SJSA1 (cell line): ENCODE measurements at places on chromosomes 12 and 14. TPM values are rescaled to one million over a fixed set of nuclear protein-coding genes. Genes with fewer than 3 reads are reported as not detected.

GRCh38 chr14:70317969-70318634 lies 41.4 kb downstream of the COX16 start:
- no peak for DNase-seq

GRCh38 chr14:65847075-65847847 lies 434.7 kb downstream of the FUT8 start:
- DNase-seq, result no peak

GRCh38 chr12:125129179-125129571 lies 63.9 kb downstream of the AACS start:
- no peak for DNase-seq

GRCh38 chr14:65224799-65225198 lies 122.5 kb upstream of the MAX start:
- DNase-seq, result no peak

DNA sequence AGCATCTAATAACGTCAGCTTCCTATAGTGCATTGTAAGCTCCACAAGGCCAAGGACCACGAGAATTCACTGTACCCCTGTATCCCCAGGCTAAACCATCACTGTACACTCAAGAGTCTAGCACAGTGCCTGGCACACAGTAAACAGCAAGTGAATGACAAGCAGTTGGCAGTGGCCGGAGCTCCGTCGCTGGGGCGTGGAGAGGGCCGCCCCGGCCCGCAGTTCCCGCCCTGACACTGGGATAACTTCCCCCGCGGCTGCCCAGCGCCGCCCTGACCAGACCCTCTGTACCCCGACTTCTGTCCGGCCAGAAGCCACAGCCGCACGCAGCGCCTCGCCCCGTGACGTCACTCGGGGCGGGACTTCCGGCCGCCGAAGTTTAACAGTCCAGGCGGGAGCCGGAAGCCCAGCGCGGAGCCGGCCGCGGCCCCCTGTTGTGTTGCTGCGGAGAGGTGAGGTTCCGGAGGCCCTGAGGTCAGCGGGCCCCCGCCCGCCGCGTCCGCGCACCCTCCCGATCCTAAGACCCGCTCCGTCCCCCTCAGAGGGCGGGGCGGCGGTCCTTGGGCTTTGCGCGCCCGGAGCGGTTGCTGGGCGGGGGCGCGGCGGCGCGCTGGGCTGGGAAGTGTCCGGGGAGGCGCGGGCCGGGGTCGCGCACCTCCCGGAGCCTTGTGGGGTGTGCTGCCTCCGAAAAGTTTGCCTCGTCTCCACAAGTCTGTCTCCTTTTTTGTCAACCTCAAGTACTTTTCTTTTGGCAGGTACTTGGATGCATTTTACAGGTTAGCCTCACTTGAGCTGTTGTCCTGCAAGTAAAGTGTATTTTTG lies at the start of gene NEDD1:
TSS of gene NEDD1 (plus strand) at position 409 of the 822 bp plus-strand sequence. CDS start 2,503 bp downstream, outside the sequence.
- DNase-seq, result peak; percentile 89

- DNase-seq, result no peak
Measured at GRCh38 chr14:51209457-51209856, 30.6 kb upstream of the TMX1 start.

DNA sequence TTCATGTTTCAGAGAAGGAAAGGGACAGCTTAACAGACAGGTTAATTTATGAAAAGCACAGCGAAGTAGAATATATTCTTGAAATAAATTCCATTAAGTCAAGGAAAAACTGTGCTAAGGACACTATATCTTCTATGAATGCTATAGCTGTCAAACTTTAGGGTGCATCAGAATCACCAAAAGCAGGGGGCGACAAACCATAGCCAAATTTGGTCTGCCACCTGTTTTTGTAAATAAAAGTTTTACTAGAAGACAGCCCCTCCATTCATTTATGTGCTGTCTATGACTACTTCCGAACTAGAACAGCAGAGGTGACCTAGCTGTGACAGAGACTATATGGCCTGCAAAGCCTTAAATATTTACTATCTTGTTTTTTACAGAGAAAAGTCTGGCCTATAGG lies 25.9 kb downstream of the PPP4R3A start:
- no peak for DNase-seq

DNA sequence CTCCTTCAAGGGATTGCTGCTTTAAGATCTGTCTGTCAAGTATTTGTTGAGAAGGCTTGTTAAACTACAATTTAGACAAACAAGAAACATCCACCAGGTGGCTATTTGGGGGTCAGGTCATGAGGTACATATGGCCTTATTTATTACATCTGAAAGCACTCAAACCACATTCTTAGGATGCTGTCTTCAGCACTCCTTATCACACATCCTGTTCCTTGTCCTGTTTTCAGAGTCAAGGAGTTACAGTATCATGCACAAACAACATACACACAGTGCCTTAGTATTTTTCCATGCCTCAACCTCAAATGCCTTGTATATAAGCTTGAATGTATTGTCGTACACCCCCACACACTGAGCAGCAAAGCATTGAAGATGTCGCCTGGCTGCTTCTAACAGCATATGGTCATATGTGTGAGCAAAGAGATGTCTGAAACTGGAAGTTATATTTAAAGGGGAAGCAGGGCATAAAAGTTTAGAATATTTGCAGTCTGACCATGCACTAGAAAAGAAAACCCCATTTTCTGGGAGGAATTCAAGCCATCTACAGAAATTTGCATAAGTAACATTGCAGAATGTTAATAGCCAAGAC lies 83.8 kb downstream of the KCNMB4 start:
- no peak for DNase-seq

GRCh38 chr12:84638811-84639368 lies 273.7 kb downstream of the SLC6A15 start:
- no peak for DNase-seq

DNA sequence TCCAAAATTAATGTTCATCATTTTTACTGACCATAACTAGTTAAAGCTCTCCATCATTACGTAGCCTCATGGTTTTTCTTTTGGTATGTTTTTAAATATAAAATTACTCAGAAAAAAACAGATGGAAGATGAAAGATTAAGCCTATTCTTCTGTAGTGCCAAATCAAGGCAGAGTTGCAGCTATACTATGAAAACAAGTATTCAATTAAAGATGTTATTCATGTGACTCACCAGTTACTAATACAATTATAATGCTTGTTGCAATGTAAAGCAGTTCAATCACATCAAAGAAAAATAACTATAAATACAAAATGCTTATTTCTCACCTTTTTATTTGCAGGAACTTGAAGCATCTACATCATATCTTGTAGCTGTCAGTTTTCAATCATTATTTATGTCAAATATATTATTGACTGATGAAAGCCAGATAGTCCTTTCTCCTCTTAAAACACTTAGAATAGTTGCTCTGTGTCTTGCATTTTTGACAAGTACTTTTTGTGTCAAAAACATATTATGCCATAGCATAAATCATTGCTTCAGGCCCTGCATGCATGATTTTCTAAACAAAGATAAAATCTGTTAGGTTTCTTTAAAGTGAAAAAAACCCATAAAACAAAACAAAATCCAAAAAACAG lies 36.0 kb upstream of the TRHDE start:
- DNase-seq, result no peak

- DNase-seq, result no peak
Measured at GRCh38 chr14:45492876-45493275, 239.9 kb upstream of the MIS18BP1 start.

DNA sequence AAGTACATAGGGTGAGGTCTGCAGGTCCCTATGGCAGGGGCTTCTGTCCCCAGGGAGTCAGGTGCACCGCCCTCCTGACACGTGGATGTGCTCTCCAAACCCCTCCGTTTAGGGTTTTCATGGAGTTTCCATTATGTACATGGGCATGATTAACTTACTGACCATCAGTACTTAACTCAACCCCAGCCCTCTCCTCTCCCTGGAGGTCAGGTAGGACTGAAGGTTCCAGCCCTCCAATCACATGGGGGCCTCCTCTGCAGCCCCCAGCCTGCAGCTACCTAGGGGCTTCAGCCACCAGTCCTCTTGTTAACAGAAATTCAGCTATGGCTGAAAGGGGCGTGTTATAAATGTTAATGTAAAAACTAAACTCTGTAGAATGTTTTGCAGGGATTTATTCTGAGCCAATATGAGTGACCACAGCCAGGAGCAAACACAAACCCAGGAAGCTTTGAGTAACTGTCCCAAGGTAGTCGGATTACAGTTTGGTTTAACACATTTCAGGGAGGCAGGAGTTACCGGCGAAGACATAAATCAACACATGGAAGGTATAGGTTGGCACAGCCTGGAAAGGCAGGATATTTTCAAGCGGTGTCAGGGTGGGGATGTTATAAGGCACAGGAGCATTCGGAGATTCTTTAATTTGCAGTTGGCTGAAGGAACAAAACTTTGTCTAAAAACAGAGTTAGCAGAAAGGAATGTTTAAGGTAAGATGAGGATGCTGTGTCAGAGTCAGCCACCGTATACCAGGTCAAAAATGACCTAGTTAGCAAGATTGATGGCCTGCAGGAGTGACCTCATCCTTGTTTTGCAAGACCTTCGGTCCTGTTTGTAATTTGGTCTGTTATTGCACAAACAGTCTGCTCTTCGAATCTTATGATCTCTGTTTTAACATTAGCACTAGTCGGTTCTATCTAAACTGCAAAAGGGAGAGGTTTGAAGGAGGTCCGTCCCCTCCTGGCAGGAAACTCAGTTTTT lies 75.2 kb downstream of the TNFAIP2 start:
- DNase-seq, result no peak

- no peak for DNase-seq
Measured at GRCh38 chr14:75793806-75794205, 132.8 kb downstream of the TTLL5 start.

- no peak for DNase-seq
Measured at GRCh38 chr14:102213470-102213869, 73.8 kb downstream of the WDR20 start.

DNA sequence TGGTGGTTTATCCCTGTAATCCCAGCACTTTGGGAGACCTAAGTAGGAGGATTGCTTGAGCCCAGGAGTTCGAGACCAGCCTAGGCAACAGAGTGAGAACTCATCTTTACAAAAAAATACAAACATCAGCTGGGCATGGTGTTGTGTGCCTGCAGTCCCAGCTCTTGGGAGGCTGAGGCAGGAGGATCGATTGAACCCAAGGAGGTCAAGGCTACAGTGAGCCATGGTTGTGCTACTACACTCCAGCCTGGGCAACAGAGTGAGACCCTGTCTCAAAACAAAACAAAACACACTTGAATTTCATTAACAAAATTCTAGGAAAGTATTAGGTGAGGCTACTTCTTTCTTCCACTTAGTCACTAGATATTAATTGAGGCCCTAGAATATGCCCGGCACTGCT lies 77.1 kb downstream of the STXBP6 start:
- DNase-seq, result no peak

DNA sequence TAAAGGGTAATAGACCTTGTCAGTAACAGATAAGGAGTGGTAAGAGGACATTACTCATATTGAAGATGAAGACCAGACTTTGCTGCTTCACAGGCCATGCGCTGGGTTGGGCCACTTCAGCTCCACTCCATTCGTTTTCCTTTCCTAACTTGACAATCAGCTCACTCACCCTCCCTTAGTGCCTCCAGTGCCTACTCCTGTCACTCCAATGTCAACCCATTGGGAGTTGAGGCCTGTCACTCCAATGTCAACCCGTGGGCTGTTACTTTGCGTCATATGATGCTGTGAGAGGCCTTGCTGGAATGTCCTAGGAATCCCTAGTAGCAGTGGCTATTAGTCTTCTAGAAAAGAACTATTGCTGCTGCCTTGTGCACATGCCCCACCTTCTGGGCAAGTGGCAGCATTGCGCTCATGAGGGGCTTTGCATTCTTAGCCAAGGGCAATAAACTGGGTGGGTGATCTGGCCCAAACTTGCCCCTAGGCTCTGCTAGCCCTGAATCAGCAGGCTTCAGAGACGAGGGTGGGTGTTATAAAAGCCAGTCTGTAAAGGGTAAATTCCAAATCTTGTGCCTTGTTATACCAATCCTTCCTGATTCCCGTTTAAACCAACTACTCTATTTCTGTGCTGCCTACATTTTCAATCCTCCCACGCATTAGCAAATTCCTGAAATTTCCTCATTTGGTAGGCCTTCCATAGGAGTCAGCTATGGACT lies 36.1 kb downstream of the BAZ2A start:
- DNase-seq, result peak; percentile 59

- no peak for DNase-seq
Measured at GRCh38 chr12:108753976-108754375, 22.7 kb upstream of the CORO1C start.

DNA sequence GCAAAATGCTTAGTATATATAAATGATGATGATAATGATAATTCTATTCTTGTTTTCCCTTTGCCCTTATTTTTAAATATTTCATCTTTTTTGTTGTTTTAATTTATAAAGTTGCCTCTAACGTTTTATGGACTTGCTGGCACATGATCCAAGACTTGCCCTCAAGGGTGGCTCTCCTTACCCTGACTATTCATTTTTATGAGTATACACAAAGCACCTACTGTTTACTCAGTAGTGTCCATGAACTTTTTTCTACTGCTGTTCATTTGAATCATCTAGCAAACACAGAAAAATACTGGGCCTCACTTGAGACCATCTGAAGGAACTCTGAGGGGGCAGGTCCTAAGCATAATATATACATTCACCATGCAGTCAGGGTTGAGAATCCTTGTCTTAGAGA lies 276.2 kb downstream of the AACS start:
- DNase-seq, result no peak

DNA sequence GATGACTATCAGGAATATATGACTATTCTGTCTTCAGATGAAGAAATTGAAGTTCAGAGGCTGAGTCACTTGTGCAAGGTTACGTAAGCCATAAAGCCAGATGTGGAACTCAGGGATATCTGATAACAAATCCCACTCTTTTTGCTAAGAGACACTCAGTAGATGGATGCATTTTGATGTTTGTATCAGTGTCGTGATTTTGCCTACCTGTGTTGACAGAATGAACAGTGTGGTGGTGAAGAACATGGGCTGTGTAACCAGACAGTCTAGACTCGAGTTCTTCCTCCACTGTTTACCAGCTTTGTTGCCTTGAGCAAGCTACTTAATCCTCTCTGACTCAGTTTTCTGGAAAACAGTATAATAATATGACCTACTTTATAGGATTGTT lies 93.9 kb downstream of the DAAM1 start:
- DNase-seq, result no peak

DNA sequence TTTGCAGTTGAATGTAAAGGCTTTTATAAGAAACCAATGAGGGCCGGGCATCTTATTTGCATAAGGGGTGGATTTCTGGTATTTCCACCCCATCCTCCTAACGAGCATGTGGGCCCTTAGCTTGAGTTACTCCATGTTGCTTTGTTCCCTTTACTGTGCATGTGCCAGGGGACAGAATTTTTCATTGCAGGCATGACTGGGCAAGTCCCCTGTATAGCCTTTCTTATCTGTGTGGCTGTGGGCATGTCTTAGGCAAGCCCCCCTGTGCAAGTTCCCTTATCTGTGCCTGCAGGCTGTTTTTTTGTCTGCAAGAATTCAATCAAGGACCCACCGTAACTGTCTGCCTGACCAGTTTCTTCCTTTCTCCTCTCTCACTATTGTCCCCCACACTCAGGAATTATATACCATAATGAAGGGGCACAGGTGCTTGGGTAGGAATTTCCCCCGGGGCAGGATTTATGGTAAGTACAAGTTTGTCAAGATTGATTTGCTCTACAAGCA lies 152.2 kb upstream of the CNOT2 start:
- no peak for DNase-seq

The RASAL1 gene
- not detected in 2 replicates for total RNA-seq

The KLRG1 gene
- total RNA-seq, result 0.13 TPM in 1 of 2 replicates, not detected in the other

The TAS2R8 gene
- total RNA-seq, result not detected in 2 replicates

The WASHC4 gene
- total RNA-seq, result 58.1 and 70.5 TPM in 2 replicates

The IGF1 gene
- total RNA-seq, result 0.16 and 0.68 TPM in 2 replicates

The SLC7A7 gene
- total RNA-seq, result 0.09 and 0.13 TPM in 2 replicates

The DCAF11 gene
- 43.1 and 44.0 TPM in 2 replicates for total RNA-seq

The TXNRD1 gene
- 294 and 378 TPM in 2 replicates for total RNA-seq

The SERPINA9 gene
- not detected in 2 replicates for total RNA-seq
